GM12864 (cell line): ENCODE measurements at places on chromosomes 5 and 9.

GRCh38 chr5:139194486-139194885 is 3.7 kb downstream of the SIL1 start:
- DNase-seq = no peak

- DNase-seq = no peak
Measured at GRCh38 chr5:10195301-10195700, 54.4 kb downstream of the ATPSCKMT start.

- no peak for DNase-seq
Measured at GRCh38 chr5:33242277-33242676, 198.5 kb upstream of the TARS1 start.

GRCh38 chr5:179051784-179052183 is 8.4 kb upstream of the ZNF354C start:
- DNase-seq = no peak
